GM04504 (cell line): ENCODE measurements at places on chromosomes 4 and X.

DNA sequence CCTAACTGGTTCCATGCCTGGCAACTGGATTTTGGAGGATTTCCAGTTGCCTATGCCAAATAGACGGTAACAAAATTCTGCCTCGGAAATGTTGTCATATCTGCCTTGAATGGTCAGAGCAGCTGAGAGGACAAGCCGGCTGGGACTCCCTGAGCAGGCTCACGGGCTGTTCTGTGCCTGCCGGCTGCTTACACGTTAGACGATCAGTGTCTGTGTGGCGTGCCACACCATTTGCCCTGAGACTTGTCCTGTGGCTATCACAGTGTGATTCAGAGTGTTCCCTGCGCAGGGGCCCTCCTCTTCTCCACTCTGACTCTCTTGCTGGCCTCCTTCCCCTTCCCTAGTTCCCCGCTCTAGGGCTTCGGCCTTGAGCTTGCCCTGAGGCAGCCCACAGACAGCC is 42.4 kb downstream of the RAI2 start:
- DNase-seq = no peak

DNA sequence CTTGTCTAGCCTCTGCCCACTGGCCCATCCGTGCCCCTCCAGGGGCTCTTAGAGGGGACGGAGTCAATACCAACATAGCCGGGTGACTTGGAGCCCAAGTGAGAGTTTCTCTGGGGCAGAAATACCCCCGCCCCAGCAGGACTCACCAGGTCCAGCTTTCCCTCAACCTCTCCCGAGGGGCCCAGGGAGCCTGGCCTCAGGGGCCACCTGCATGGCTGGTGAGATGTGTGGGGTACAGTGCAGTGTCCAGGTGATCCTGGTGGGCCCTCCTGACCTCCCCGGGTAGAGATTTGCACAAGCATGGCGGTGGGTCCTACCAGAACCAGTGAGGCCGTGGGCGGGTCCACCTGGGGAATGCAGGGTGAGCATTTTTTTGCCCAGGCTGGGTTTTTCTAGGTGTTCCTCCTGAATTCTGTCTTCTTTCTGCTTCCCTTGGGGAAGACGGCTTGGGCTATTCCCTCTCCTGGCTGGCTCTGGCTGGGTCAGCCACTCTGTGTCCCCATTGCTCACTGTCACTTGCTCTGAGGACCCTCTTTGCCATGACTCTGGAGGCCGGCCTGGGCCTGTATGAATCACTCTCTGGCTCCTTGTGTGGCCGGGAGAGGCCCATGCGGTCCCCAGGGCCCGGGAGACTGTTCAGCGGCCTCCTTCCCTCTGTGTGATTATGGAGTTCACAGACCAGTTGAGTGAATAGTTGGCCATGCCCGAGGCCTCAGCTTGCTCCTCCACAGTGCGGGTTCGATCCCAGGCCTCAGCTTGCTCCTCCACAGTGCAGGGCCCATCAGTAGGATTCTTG is 71.0 kb upstream of the NKX1-1 start:
- DNase-seq = no peak

- no peak for DNase-seq
Measured at GRCh38 chr4:144687466-144687865, 41.5 kb downstream of the HHIP start.

DNA sequence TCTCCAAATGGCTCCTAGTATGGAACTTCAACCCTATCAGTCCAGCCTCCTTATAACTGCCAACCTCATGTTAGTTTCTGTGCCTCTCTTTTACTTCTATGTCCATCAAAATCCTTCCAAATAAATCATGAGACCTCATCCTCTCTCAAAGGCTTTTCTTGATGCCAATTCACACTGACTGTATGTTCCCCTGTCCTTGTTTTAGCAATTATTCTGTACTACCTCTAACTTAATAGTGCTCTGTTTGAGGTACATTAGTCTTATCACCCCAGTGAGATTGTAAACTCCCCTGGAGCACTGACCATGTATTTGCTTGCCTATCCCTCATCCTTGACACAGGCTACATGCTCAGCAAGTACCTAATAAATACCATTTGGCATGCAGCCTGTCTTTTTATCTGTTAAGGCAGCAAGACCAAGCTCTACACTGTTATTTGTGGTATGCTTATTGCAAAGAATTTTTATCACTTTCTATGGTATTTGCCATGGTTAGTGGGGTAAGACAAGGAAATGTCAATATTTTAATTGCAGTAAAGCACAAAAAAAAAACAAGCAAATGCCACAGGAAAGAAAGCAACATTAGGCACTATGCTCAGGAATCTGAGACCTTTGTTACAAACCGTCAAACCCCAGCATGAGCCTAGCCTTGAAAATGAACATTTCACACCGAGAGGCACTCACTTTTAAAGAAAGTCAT is 119.2 kb downstream of the SMARCA1 start:
- DNase-seq = no peak

GRCh38 chr4:138627096-138627495 is 384.9 kb upstream of the SLC7A11 start:
- DNase-seq = no peak

DNA sequence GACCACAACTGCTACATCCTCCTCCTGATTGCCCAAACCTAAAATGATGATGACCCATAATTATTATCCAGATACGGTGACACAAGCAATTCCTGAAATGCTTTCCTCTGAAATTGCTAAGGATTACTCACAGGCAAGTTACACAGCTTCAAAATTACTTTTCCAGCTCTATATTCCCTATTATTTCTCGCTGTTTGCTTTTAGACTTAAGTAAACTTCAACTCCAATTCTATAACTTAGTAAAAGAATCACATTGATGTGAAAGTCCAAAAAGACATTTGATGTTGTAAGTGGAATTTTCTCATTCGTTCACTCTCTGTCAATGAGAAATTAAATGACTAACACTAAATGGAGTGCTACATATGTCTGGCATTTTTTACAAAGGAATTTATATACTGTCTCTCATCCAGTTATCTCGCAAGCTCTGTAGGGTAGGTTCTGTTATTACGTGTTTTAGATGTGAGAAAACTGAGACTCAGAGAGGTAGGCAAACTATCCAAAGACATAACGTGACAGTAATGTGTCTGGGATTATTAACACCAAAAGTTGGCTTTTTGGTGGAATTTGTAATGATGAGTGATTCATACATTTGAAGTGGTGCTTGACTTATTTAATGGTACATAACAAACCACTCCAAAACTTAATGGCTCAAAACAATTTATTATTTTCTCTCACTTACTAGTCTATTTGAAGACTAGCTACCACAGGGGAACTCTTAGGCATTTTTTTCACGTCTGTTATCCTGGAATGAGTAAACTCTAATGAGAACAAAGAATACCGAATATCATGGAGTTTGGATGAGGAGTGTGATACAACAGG is 31.5 kb downstream of the PALLD start:
- DNase-seq = no peak

DNA sequence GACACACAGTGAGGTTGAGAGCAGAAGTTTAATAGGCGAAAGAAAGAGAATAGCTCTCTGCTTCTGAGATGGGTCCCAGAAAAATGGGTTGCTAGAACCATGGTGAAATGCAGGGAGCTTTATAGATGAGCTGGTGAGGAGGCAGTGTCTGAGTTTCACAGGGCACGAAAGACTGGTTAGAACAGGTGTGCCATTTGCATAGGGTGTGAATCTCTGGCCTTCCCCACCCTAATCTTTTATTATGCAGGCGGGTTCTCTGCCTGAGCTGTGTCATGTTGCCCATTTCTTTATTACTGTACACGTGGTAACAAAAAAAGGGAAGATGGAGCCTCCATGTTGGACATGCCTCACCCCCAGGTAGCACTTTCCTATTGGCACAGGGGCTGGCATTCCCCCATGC is 39.1 kb downstream of the FUNDC1 start:
- no peak for DNase-seq

DNA sequence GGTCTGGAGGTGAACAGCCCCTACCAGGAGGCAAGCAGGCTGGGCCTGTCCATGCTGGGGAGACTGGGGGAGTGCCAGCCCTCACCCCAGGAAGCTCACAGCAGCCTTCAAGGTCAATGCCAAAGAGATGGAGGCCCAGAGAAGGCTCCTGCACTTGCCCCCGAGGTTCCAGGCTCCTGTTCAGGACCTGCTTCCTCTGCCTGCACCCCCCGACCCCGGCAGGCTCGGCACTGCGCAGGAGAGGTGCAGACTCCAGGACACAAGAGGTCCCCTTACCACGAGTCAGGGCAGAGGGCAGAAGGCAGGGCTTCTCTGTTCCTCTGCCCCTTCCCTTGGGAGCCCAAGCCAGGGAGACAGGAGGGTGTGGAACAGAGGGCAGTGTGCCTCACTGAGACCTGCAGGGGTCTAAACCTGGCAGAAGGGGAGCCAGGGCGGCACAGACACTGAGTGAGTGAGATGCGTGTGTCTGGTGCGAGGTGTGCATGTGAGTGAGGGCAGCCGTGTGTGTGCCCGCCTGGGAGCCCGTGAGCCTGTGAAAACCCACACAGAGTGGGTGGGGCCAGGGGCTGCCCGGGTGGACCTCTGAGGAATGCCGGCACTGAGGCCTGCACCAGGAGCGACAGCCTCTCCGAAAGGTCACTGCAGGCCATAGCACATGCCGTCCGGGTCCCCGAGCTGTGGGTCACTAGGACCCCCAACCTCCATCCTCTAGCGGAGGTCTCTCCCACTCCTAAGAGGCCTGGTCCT is 30.7 kb upstream of the FGFR3 start:
- no peak for DNase-seq

DNA sequence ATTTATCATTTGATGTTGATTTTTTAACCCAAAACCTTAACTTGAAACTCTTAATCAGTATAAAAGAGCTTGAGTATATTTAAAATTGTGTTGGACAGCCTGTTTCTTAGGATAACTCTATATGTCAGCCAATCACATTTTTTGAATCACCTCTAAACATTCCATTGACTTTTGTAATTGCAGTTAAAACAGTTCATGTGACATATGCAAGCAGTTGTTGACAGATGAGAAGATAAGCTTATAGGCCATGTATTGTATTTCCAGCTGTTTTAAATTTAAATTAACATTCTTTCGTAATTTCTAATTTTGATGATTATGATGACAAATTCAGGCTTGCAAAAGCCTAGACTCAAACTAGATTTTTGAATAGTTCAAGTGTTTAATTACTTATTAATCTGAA is 17.4 kb downstream of the VEGFC start:
- DNase-seq = no peak

DNA sequence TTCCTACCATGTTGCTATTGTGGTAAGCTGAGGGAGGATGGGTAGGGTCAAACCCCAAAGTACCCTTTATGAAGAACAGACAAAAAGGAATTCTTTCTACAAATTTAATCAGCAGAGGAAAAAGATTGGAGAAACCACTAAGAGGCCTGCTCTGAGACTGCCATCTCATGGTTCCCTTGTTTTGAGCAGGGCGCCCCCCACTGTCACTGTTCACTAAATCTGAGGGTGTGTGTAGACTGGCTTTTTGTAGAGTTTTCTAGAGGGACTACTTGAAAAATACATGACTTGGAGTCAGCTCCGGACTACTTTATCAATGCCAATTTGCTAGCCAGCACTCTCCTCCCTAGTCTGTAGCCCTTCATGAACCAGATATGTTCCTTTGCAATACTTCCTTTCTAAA is 324.8 kb downstream of the FRMPD4 start:
- DNase-seq = no peak

GRCh38 chr4:102174719-102175189 is 170.5 kb downstream of the SLC39A8 start:
- peak; percentile 30 for DNase-seq

- DNase-seq = no peak
Measured at GRCh38 chr4:169362607-169363006, 91.9 kb upstream of the SH3RF1 start.

- DNase-seq = no peak
Measured at GRCh38 chrX:369563-370101, 17.1 kb downstream of the PPP2R3B start.

DNA sequence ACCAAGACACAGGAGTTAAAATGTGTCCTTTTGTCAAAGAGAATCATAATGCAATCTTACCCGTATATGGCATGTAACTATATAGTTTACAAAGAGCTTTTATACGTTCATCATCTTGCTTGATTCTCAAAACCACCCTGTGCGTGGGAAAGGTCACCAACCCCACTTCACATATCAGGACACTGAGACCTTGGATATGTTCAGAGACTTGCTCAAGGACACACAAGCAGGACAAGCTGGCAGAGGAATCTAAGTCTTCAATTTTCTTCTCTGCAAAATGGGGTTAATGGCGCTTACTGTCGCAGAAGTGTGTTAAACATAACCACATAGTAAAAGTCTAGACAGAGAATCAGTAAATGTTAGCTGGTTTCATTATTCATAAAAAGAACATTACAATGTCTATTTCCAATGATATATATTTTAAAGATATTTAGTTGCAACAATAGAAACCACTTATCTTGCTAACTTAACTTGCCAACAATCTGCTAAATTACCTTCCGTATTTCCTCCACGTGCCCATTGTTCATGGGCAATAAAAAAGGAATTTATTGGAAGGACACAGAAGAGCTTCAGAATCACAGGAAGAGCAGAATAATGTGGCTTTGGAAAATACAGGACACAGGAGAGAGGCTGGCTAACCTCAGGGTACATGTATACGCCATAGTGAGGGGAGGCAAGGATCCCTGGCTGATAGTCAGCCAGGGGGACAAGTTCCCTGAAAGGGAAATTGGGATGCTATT is 64.6 kb upstream of the TAPT1 start:
- no peak for DNase-seq

DNA sequence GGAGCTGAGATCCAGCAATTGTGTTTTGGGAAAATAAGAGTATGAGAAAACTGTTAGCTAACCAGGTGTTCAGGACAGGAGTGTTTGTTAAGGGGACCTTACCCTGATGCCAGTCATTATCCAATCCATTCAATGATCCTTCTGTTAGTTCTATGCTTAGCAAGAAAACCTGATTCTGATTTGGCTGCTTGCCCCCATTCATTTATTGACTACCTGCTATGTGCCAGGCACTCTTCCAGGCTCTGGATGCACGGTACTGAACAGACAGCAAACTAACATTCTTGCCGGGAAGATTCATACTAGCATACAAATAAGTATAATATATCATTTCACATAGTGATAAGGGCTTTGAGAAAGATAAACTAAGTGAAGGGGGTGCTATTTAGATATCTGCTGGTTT is 1.0 kb upstream of the MECP2 start:
- DNase-seq = no peak

- no peak for DNase-seq
Measured at GRCh38 chrX:39756086-39756883, 341.5 kb downstream of the BCOR start.

- DNase-seq = no peak
Measured at GRCh38 chr4:31234494-31234893, 514.3 kb downstream of the PCDH7 start.

DNA sequence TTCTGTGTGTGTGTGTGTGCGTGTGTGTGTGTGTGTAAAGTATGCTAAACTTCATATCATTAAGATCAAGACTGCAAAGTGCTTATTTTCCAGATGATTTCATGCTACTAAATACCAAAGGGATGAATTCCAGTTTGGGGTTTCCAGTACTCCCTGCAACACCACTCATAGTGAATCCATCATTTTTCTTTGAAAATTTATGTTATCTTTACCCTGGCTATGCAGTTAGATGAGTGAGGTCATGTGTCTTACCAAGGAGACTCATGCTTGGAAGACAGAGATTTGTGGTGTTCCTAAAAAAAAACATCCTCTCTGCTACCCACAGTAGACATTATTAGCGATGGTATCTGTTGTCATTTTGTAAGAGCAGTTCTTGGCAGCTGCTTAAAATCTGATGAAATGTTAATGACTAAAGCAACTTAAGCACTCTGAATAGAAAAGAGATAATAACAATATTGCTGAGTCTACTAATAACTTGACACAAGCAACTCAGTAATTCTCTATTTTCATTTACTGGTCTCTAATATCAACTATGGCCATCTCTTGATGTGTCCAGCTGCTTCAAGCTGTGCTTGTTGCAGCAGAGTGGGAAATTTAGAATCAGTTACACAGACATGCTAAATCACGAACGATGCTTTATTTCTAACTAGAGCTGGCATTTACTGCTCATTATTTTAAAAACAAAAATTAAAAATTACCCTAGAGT is 1953.0 kb upstream of the IGFBP7 start:
- no peak for DNase-seq
